ENCODE measurements at places on chromosomes 1 and 21.

- H3K27ac ChIP-seq = no peak overlapping the region
- H3K4me1 ChIP-seq = no peaks in the 10 kb centered on the region
- no peaks in the 10 kb centered on the region for H3K36me3 ChIP-seq
- no peak overlapping the region for H3K4me3 ChIP-seq
- DNase-seq = no peak
Measured at GRCh38 chr1:9787702-9788101, 36.1 kb downstream of the CLSTN1 start.

DNA sequence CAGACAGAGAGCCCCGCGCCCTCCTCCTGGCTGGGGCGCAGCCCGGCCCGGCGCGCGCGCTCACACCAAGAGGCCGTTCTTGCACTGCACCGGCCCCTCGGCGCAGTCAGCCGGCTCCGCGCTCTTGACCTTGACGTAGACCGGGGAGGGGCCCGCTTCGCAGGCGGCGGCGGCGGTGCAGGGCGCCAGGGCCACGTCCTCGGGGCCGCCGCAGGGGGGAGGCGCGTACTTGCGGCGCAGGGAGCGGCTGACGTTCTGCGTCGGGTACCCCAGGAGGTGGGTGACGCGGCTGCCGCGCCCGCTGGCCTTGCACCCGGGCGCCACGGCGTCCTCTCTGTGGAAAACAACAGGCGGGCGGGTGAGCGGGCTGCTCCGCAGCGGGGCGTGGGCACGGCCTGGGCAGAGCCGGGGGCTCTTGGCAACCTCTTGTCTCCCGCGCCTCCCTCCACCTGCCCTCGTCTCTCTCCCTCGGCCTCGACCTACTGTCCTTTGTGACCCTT is 7.7 kb downstream of the VSIG8 start:
- H3K4me3 ChIP-seq = peak overlapping the region; percentile 83
- no peaks in the 10 kb centered on the region for H3K36me3 ChIP-seq
- H3K27me3 ChIP-seq = no peaks in the 10 kb centered on the region
- peaks cover 9% of the 10 kb centered on the region for H3K4me1 ChIP-seq
- peak; percentile 35 for DNase-seq

GRCh38 chr1:18290740-18291412 is 183.3 kb downstream of the IGSF21 start:
- H3K27me3 ChIP-seq = peaks cover 91% of the 10 kb centered on the region
- DNase-seq = no peak
- no peaks in the 10 kb centered on the region for H3K36me3 ChIP-seq
- H3K27ac ChIP-seq = no peak overlapping the region
- no peaks in the 10 kb centered on the region for H3K4me1 ChIP-seq
- H3K4me3 ChIP-seq = no peak overlapping the region

GRCh38 chr1:27622828-27623227 is 12.2 kb downstream of the FGR start:
- peaks cover 15% of the 10 kb centered on the region for H3K4me1 ChIP-seq
- no peaks in the 10 kb centered on the region for H3K27me3 ChIP-seq
- DNase-seq = no peak
- H3K27ac ChIP-seq = no peak overlapping the region
- no peaks in the 10 kb centered on the region for H3K36me3 ChIP-seq
